ENCODE measurements at places on chromosomes 7 and 10.
A peak's percentile ranks its signal among the peaks of the same experiment; 100 is the strongest.

GRCh38 chr10:72263613-72264241 lies 10.0 kb upstream of the DDIT4 start:
- no peak for DNase-seq

- no peak for DNase-seq
Measured at GRCh38 chr10:110802090-110802489, 69.6 kb upstream of the PDCD4 start.

- no peak for DNase-seq
Measured at GRCh38 chr10:121102706-121103105, 251.5 kb downstream of the WDR11 start.

DNA sequence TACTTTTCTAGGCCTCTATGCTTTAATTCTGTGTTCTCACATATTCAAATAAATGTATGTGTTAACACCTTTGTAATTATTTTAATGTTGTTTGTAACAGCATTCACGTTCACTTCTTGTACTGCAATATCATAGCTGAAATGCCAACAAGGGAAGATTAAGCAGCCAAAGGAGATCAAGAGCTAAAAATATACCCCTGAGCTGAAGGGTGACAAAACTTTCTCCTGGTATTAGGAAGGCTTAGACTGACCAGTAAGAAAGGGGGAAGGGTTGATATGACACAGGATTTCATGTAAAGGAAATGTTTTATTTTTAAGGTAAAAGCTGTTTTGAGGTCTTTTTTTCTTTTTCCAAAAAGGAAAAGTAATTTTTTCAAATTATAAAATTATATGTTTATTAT lies 40.4 kb upstream of the VDAC2 start:
- DNase-seq, result no peak

DNA sequence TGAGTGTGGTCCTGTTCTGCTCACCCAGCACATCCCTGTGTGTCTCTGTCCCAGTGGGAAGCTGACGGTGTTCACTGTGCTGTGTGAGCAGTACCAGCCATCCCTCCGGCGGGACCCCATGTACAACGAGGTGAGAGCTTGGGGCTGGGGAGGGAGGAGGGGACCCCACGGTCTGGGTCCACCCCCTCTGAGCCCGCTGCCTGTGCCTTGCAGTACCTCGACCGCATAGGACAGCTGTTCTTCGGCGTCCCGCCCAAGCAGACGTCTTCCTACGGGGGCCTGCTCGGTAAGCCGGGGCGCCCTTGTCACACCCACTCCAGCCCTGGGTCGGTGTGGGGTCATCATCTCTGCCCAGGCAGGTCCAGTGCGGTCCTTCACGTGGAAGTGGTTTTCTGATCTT lies 17.3 kb downstream of the GET4 start:
- DNase-seq, result no peak

DNA sequence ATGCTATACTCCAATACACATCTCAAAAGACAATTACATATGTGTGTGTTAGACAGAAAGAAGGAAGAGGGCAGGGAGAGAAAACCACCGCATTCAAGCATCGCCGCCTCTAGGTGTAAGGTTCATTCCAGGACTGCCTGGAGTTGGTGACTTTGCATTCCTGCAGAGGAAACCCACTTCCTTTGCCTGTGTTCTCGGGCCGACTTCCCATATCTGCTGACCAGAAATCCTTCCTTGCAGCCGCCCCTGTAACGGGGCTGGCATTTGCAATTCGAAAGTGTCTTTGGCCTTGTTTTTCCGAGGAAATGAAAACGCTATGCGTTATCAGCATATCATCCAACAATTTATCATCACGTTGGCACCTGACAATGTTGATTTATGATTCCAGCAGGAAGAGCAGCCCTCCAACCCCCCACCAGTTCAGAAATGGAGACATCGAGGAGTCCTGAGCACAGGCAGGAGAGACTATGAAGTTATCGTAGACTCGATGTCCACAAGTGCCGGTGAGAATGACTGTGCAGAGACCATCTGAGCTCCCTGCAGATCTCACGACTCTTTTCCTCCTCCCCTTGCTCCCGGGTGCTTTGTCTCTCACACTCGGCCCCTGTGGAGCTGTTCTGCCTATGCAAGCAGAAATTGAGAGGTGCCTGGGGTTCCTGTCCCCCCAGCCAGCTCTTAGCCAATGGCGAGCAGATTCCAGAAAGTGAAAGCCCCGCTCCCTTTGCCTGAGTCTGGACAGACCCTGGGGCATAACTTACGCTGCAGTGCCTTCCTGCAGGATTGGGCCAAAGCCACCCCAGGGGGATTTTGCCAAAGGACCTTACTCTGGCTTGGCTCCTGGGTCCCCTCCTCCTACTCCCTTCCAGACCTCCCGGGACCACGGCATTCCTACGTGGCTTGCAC lies 68.9 kb upstream of the FOXK1 start:
- DNase-seq, result no peak

- no peak for DNase-seq
Measured at GRCh38 chr10:100600218-100600617, 64.5 kb downstream of the HIF1AN start.

- DNase-seq, result no peak
Measured at GRCh38 chr10:92177546-92177945, 113.3 kb downstream of the CPEB3 start.

GRCh38 chr7:114419441-114420272 lies 5.0 kb downstream of the FOXP2 start:
- no peak for DNase-seq

DNA sequence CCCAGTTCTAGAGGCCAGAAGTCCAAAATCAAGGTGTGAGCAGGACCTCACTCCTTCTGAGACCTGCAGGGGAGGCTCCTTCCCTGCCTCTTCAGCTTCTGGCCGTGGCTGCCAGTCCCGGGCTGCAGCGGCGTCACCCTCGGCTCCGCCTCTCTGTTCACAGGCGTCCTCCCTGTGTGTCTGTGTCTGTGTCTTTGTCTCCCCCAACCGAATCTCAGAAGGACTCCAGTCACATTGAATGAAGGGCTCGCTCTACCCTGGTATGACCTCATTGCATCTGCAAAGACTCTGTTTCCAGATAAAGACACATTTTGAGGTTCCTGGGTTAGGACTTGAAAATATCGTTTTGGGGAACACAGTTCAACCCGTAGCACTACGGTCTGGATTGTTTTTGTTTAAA lies 33.1 kb upstream of the GALNT11 start:
- DNase-seq, result peak; percentile 28

- DNase-seq, result no peak
Measured at GRCh38 chr10:75959912-75960311, 528.5 kb downstream of the LRMDA start.

DNA sequence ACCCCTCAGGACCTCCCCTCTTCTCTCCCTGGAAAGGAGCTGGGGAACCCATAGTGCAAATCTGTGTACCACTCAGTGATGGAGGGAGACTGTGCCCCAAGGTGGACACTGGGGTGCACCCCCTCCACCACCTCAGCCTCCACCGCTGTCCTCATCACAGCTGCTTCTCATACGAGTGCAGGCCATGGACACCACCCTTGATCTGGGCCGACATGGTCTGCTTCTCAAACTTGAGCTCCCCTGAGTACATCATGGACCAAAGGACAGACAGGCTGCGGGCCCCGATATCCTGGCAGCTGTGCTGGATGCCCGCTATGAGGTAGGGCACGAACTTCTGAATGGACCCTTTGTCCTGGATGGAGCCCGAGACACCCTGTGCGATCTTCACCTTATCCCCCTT lies 142.6 kb upstream of the KCNMA1 start:
- no peak for DNase-seq

- DNase-seq, result no peak
Measured at GRCh38 chr7:34453150-34453549, 204.9 kb upstream of the NPSR1 start.

DNA sequence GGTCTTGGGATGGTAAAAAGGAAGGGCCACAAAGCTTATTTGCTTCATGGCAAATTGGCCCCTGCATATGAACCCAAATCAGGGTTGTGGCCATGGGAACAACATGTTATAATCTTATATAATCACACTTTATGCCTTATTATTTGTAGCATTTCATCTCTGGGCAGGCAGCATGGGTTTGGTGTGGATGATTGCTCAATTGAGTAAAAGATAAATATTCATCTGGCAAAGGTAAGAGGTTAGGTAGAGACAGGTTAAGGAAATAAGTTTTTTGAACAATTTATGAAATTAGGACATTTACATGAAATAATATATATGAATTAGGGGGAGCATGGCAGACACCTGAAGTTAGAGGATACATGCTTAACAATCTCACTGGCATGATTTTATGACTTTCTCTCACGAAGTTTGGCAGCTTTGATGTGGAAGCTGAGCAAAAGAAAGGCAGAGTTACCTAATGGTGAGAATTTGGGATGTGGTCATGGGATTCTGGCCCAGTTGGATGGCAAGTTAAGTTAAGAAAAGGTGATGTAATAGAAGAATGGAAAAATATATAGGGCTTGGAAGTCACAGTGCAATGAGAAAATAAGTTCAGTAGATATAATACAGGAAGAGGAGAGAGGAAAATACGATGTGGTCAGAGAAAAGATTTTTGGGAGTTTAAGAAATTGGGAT lies 88.1 kb upstream of the FAM3C start:
- DNase-seq, result no peak

- no peak for DNase-seq
Measured at GRCh38 chr7:70660154-70660818, 471.7 kb upstream of the GALNT17 start.

DNA sequence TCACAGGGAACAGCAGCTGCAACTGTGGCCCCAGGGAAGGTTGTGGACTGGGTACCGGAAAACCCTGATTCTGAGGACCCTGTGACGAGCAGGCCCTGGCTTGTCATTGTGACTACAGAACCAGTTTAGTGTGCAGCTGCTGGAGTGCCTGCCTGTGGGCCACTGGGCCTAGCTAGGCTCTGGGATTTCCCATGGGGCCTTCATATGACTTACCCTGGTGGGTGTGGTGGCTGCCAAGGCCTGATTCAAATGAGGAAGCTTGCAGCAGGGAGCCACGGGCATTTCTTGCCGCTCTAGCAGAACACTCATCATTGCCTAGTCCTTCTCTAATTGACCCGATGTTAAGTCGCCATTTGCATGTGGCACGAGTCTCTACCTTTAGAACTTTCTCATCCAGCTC lies 14.7 kb upstream of the CAMK2G start:
- DNase-seq, result peak; percentile 40

DNA sequence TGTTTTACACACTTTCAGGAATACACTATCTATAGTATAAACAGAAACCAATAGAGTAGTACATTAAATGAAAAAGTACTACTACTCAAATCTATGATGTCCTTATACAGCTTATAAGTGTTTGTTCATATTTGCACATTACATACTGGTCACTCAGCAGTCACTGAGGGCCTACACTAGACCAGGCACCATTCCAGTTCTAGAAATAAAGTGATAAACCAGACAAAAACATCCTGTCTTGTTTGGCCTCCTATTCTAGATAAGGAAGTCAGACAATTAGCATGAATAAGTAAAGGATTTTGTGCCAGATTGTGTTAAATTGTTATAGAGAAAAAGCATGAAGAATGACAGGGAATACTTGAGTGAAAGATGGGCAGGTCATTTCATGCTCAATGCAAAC lies 219.0 kb downstream of the CRPPA start:
- DNase-seq, result no peak

DNA sequence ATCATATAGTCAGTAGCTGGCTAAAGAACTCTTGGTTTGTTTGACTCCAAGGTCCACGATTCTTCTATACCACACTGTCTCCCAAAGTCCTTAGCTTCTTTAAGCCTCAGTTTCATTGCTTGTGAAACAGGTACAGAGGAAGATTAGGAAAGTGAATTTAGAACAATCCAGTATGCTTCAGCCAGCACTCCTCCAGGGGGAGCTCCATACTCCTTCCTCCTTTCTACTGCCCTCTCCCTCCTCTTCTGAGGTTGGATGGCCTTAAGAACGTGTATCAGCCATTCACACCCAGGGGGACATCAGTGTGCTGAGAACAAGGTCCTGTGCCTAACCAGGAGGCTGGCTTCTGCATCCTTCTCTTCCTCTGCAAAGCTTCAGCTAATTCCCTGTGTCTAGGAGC lies 54.8 kb upstream of the CALD1 start:
- DNase-seq, result no peak

DNA sequence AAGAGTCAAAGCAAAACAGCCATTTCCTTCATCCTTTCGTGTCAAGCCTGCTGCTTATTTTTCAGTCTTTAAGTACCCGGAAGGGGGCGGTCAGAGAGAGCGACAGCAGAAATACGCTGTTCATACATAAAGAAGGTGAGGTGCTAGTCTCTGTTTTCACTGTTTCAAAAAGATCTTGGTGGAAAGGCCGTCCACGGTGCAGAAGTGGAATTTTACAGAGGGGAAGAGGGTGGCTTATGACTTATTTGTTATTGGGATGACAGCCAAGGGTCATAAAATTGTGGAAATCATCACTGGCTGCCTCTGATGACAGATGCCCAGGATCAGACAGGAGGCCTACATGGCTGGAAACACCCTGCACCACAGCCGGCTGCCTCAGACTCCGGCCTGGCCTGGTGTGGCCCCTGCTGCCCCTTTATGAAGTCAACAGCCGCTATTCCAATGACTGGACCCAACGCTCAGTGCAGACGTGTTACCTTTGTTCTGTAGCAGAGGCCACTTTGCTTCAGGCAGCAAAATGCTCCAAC lies 57.0 kb downstream of the HIPK2 start:
- peak; percentile 7 for DNase-seq

DNA sequence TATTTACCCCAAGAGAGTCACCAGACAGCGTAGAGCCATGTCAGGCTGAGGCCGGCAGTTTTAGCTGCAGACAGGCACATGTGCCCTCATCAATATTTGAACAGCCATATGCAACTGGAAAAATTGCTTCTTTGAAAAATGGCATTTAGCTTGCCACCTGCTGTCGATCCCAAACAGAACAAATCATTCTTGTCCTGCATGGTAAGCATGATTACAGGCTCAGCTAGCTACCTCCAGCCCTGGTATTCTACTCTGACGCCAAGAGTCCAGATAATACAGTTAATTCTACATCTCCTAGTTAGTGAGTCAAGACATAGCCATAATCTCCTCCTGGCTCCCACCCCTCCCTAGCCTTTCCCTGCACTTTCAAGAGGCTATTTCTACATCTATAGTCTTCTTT lies 7.7 kb downstream of the CREB3L2 start:
- no peak for DNase-seq

DNA sequence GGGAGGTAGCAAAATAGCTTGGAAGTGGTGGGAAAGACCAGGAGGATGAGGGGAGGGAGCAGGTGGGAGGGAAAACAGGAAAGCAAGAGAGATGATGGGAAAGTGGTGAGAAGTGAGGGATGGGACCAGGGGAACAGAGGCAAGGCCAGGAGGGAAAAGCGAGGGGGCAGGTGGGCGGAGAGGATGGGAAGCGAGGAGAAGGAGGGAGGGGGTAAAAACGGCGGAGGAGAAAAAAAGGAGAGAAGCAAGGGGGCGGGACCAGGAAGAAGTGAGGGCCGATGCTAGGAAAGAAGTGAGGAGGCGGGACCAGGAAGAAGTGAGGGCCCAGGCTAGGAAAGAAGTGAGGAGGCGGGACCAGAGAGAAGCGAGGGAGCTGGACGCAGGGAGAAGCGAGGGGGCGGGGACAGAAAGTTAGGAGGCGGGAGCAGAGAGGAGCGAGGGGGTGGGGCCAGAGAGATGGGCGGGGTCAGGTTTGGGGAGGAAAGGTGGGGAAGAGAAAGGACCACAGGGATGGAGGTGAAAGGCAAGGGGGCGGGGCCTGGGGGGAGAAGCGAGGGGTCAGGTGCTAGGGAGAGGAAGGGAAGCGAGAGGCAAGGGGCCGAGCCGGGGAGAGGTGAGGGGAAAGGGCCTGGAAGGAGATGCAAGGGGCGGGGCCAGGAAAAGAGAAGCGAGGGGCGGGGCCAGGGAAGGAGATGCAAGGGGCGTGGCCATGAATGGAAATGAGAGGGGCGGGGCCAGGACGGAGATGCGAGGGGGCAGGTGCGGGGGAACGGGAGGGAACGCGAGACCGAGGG lies 984 bp downstream of the SMURF1 start:
- DNase-seq, result peak; percentile 88

Data from stimulated activated CD4-positive, alpha-beta T cell treated with anti-CD3 and anti-CD28 coated beads, Interleukin-4, amount 100 ng/mL, for 24 hours (primary cell).